Right cardiac atrium (tissue), 5 donors: ENCODE measurements at places on chromosomes 7 and 10.
A peak's percentile ranks its signal among the peaks of the same experiment; 100 is the strongest.

DNA sequence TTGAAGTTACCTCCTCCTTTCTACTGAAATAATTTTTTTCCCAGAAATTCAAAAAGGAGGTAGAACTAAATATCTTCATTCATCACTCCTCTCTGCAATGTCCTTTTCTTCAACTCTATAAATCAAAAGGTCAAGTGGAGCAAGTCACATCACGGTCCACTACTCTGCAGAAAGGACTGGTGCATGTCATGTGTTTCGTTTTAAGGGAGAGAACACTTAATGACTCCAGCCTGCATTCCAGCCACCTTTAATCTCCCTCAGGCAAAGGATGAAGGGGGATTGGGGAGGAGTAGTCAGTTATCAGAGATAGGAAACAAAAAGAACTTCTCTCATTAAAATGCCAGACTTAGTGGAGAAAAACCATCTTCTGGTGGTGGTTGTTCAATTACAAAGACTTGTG, 78.9 kb downstream of the ANK3 start:
- no peak for DNase-seq

GRCh38 chr7:75579899-75580298, 87.8 kb downstream of the SPDYE5 start:
- DNase-seq, result no peak

DNA sequence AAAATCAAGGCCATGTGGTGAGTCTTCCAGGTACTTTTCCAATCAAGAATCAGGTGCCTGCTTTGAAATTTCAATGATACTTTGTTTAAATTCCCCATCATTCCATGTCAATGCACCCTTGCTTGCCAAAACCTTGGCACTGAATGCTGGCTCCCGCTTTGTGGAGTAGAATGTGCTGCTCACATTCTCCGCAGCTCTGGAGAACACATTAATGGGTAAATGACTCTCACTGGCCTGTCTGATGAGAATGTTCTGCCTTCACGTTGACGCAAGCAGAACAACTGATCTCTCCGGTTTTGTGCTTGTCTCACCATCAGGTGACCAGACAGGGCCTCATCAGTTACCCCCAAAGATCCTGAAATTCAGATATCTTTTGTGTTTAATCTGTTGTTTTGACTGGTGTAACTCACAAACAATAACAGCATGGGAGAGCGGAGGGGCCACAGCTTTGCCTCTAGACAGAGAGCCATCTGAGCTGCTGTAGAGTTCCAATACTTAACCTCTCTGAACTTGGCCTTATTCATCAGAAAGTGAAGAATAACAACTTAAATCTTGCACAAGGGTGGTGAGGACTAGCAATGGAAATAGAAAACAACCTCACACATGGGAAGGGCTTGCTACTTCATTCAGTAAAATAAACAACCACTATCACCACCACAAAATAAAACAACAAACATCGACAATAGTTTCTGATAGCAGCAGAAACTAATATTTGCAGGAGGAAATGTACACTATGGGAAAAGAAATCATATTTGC, 276.9 kb upstream of the IGFBP3 start:
- no peak for DNase-seq

DNA sequence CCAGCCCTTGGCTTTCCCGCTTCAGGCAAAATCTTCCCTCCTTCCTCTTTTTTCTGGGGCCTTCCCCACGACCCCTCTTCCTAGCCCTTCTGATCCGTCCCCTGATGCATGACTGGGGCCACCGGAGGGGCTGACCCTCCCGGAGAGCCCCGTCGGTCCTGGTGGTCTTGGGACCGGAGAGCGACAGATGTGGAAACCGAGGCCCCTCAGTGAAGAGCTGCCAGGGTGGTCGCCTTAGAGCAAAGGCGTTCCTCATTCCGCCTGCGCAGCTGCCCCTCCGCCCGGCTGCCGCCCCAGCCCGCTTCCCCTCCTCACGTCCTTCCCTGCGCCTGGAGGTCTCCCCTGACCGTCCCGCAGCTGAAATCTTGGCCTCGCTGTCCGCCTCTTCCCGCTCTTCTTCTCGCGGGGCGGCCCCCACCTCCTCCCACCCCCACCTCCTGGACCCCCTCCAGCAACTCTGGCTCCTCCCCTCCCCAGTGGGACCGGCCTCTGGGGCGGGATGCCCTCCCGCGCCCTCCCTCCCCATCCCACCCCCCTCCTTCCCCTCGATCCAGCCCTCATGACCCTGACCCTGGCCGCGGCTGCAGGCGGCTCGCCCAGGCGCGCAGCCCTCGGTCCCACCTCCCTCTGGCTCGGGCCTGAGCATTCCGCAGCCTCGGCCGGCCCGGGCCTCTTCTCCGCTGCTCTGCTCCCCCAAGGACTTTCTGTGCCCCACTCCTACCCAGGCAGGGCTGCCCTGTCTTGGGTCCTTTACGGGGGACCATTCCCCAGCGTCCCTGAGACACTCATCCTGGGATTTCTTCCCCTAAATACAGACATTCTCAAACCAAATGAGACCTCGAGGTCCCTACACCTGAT, at the start of gene RARRES2:
Gene RARRES2 (minus strand): TSS at position 367 of the 858 bp plus-strand sequence. CDS start 1,020 bp downstream, outside the sequence.
- DNase-seq, result peak; percentile 91

GRCh38 chr10:27660711-27661110, 84.9 kb downstream of the MKX start:
- DNase-seq, result no peak

GRCh38 chr10:10271639-10272192, 746.0 kb upstream of the CELF2 start:
- DNase-seq, result no peak

DNA sequence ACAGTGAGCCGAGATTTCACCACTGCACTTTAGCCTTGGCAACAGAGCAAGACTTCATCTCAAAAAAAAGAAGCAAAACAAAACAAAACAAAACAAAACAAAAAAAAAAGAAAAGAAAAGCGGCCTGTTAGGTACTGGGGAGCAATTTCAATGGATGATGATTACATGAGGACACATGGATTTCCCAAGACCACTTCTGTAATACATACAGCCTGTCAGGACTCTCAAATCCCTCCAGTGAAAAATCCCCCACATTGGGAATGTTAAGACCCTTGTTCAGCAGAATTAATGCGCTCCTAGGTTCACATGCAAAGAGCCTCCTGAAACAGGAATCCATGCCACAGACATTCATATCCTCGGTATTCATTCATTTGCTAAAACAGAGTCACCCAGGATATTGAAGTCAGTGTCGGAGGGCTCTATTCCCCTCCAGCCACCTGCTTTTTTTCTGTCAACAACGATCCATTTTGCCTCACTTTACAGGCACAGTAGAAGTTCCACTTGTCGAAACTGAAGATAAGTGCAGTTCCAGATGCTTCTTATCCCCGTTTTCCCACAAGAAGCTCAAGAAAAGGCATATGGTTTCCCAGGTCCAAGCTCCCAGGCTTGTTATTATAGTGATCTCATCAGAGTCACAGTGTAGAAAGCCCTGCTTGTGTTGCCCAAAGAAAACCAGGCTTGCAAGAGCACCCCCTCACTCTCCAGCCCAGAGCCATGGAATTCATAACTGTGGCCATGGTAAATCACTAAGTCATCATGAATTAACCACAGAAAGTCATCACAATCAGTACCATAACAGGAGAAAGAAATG, 20.2 kb downstream of the SLC16A12 start:
- DNase-seq, result peak; percentile 39

DNA sequence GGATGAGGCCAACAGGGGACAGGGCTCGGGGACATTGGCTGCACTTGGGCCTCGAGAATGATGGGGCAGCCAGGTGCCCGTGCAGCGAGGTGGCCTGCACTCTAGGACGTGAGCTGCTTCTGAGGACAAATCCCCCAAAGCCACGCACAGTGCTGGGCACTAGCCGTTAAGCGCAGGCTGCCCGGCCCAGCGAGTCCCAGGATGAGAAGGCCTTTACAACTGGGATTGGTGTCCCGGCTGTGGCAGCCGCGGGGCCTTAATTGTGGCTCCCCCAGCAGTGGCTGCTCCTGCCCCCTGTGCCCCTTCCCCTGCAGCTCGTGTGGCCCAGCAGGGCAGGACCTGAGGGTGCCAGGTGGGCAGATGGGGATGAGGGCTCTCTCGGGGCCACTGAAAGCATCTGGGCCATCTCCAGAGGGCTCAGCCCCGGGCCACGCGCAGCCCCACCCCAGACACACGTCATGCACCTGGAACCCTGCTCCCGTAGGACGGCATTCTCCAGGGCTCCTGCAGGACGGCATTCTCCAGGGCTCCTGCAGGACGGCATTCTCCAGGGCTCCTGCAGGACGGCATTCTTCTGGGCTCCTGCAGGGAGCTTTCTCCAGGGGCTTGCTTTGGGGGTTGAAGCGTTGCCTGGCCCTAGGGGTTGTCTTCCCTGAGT, 6.6 kb downstream of the PWWP2B start:
- peak; percentile 42 for DNase-seq

- DNase-seq, result no peak
Observed at GRCh38 chr10:92187101-92187500, 103.8 kb downstream of the CPEB3 start.

- no peak for DNase-seq
Observed at GRCh38 chr10:78828647-78829539, 239.9 kb upstream of the ZMIZ1 start.

DNA sequence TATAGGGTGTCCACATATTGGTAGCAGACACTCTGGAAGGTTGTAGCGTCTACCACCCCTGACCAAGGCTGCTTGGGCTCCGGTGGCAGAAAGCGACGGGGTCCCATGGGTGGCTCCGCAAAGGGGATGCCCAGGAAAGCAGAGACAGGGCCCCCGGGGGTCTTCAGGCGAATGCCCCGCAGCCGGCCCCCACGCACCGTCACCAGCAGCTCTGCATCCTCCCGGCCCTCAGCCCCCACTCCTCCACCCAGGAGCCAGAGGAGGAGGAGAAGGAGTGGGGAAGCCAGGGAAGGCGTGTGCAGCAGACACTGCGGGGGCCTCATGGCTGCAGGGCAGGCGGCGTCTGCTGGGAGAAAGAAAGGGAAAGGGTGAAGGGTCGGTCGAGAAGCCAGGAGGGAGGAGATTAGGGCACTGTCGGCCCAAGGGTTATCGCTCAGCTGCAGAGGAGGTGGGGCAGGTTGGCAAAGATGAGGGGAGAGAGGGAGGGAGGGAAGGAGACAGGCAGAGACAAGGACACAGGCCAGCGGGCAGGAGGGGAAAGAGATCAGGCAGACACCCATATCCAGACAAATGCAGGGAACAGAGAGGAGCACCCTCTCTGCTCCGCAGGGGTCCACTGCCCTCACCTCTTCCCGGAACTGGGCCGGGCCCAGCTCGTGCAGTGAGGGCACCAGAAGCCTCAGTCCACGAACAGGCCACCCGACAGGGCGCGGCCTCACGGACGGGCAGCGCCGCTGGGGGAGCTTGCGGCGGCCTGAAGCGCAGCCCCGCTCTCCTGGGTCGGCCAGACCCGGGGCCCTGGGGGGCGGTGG, 1.6 kb downstream of the ACHE start:
- no peak for DNase-seq

GRCh38 chr10:19979628-19980027, 163.4 kb downstream of the PLXDC2 start:
- DNase-seq, result no peak

DNA sequence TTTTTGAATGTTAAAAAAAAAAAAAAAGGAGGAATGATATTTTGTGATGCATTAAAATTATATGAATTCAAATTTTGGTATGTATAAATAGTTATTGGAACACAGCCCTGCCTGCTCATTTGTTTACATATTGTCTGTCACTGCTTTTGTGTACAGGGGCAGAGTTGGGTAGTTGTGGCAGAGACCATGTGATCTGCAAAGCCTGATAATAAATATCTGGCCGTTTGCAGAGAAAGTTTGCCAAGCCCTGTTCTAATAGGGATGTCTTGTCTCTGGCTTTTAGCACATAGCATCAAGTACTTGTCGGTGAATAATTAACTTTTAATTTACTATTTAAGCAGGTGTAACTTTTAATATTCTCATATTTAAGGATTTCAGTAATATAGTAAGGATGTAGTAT, 19.8 kb downstream of the TSPAN13 start:
- DNase-seq, result no peak

DNA sequence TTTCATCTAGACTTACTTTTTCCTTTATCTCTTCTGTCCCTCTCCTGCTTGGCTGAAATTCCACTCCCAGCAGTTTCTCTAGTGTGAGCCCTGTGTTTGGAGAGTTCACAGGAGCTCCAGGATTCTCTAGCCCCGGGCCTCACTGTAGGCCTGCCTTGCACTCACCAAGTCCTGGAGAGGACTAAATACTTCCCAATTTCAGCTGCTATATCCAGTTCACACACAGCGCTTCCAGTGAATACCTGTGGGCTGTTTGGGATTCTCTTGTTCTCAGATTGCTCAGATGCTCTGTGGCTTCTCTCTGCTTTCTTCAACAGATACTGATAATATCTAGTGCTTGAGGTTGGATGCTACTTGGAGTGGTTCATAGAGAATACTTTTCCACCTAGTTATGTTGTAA, 46.0 kb downstream of the MINPP1 start:
- no peak for DNase-seq

DNA sequence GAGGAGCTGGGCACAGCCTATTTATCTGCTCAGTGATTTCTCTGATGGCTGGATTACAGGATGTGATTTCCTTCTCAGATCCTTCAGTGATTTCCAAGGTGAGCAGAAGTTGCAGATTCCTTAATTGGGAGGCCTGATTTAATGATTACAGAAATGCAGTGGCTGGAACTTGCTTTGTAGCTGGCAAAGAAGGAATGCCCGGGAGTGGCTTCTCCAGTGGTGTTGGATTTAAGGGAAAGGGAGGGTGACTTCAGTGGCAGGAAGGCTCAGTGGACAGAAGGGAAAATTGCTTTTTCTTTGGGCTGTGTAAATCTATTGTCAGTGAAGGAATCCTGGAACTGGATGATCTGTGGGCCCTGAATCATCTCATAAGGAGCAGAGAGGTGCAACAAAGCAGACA, 5.1 kb downstream of the SORCS3 start:
- DNase-seq, result no peak

DNA sequence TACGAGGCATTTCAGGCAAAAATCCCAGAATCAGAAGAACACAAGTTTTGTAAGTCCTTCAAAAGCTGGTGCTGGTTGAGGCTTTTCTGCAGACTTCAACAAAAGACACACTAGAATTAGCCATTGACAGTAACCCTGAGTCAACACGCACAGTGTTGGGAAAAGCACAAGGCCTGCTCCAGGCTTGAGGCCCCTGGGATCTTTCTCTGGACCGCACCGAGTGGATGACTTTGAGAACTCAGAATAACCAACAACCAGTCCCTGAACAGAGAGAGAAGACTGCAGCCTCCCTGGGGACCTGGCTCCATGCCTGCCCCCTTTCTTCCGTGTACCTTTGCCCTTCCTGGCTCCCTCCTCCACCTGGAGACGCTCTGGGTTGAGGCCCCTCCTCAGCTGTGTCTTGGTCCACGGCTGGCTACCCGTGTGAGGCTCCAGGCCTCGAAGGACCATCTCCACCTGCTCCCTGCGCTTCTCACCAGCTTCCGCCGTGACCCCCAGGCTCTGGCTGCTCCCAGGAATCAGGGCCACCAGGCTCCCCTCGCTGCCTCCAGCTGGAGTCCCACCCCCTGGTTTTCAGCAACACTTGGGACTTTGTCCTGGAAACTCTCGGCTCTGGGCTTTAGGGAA, 28.4 kb downstream of the DIP2C start:
- peak; percentile 60 for DNase-seq
